GM04503 (cell line): ENCODE measurements at places on chromosomes 16 and 17.

- no peak for DNase-seq
Measured at GRCh38 chr17:42818379-42818778, 5.7 kb downstream of the BECN1 start.

DNA sequence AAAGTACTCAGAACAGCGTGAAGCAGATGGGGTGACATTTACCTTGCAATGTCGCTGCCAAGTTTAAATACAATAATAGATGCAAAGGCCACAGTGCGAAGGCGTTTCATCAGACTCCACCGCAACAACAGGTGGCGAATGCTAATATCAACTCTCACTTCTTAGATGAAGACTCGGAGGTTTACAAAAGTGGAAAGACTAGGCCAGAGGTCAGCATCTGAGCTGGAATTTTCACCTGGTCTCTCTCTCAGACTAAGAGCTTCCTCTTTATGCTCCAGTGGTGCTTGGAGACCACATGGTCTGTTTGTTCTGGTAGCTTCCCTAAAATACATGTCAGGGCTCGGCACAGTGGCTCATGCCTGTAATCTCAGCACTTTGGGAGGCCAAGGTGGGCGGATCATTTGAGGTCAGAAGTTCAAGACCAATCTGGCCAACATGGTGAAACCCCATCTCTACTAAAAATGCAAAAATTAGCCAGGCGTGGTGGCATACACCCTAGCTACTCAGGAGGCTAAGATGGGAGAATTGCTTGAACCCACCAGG is 169.1 kb downstream of the XYLT1 start:
- DNase-seq, result no peak

- no peak for DNase-seq
Measured at GRCh38 chr17:40516581-40517285, 15.3 kb upstream of the TNS4 start.

DNA sequence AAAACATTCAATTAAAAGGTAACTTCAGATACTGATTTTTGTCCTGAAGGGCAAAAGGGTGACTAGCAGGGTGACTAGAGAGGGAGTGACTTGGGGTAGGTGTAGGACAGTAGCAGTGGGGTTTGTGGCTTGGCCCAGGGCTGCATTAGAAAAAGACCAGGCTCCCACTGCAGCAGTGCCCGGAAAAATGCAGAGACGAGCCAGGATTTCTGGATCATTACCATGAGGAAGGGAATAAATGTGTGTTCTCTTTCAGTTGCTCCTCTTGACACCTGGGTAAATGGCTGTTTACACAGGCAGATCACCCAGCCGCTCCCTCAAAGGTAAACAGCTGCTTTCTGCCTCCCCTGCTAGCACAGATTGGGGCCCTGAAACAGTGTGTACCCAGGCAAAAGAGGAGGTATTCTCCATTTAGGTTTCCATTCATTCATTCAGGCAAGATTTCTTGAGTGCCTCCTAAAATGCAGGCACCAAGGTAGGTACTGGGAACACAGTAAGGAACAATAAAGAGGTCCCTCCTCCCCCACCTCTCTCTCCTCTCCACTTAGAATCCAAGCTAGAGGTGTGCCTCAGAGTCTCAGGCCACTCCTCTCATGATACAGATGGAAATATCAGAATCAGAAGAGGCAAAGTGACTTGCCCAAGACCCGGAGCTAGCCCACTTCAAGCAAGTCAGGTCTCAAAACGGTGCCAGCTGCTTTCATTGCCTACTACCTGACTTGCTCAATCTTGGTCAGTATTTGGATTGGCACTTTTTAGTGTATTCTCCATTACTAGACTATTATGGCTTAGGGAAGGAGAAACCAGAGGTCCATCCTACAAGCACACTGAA is 15.2 kb upstream of the TOX3 start:
- DNase-seq, result no peak

DNA sequence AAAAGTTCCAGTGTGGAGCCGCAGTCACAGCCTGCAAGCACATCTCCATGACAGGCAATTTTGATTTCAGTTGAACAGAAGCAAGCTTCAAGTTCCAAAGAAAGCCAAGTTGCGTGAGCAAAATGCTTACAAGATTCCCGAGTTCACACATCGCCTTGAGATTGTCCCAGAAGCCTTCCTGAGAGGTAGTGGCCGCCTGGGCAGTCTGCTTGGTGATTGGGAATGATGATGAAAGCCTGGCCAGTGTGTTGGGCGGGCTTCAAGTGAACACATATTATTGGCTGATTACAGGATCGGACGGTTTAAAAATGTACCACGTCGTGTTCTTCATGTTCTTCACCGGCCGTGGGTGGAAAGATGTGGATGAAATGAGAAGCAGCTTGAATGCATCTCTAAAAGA is 185.5 kb downstream of the FOXL1 start:
- DNase-seq, result no peak

DNA sequence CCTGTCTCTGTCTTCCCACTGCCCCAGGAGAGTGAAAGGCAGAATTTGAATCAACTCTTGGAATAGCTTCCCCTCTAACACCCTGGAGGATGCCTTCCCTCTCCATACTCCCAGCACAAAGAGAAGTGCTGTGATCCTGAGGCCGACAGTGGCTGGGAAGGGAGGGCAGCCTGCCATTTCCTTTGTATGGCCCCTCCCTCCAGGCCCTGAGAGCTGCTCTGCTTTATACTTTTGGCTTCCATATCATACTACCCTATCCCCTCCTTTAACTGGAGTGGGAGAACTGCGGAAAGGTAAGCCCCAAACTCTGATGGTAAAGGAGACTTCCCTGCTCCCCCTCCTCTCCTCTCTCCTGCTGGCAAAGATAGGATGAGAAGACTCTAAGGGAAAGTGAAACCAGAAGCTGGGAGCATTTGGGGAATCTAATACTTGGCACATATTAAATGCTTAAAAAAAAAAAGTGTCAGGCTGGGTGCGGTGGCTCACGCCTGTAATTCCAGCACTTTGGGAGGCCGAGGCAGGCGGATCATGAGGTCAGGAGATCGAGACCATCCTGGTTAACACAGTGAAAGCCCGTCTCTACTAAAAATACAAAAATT is 4.1 kb upstream of the MED24 start:
- DNase-seq, result no peak

GRCh38 chr16:64406770-64407181 is 715.1 kb downstream of the CDH11 start:
- no peak for DNase-seq

- no peak for DNase-seq
Measured at GRCh38 chr16:62664566-62664965, 628.3 kb upstream of the CDH8 start.

- no peak for DNase-seq
Measured at GRCh38 chr17:68511671-68512246, 471 bp upstream of the PRKAR1A start.

DNA sequence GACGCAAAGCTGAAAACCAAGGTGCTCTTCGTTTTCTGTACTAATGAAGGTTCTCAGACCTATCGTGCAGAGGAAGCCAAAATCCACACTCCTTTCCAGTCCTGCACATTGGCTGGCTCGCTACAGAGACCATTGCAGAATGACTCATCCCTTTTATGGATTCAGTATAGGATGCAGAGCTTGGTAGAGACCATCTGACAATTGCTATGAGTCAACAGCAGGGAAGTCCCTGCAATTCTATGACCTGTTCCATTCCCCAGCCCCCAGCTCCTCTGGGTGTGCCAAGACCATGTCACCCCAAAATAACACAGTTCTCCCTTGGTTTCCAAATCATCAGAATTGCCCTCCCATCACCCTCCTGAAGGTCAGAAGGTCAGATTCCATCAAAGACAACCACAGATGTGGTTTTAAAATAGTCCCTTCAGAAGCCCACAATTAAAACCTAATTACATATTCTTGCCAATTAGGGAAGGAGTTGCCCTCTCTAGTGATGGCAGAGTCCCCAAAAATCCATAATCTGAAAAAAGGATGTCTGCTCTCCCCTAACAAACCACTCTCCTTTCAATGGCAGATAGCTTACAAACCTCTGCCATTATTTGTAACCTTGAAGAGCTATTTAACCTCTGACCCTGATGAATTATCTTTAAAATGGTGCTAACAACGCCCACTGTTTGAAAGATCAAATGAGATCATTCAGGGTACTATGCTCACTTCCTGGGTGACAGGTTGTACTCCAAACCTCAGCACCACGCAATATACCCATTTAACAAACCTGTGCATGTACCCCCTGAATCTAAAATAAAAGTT is 108.2 kb upstream of the RBBP6 start:
- no peak for DNase-seq

GRCh38 chr16:31696968-31697743 is 169.5 kb downstream of the AHSP start:
- DNase-seq, result no peak

GRCh38 chr17:987931-988330 is 8.4 kb upstream of the NXN start:
- DNase-seq, result no peak

DNA sequence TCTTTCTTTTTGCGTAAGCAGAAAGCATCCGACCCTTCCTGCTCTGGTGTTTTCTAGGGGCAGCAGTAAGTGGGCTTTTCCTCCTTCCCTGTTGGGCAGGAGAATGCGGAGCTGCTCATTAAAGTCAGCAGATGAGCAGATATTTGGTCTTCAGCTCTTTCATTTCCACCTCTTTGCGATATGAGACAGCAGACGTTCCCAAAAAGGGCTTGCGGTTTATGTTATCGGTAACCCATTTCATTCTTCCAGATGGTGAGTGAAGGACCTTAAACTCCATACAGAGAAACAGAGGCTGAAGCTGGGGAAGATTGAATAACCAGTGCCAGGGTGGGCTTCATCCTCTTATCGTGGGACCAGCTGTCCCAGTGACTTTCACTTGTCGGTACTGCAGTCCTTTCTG is 40.7 kb downstream of the KSR1 start:
- no peak for DNase-seq

- DNase-seq, result no peak
Measured at GRCh38 chr16:745739-746138, 4.9 kb upstream of the CIAO3 start.

DNA sequence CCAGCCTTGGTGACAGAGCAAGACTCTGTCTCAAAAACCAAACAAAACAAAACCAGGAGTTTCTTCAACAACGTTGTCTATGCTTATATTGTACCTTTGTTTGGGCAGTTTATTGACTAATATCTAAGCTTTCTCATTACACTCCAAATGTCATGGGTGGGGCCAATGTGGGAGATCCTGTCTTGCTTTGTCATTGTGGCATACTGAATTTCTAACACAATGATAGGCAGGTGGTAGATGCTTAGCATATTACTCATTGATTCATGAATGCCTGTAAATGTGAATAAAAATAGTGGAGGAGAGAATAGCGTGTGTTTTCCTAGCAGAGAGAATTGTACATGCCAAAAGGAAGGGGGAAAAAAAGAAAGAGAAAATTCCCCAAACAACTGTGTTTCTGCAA is 802.5 kb upstream of the EEF2KMT start:
- DNase-seq, result no peak

- DNase-seq, result no peak
Measured at GRCh38 chr17:12620200-12620720, 45.4 kb upstream of the MYOCD start.

DNA sequence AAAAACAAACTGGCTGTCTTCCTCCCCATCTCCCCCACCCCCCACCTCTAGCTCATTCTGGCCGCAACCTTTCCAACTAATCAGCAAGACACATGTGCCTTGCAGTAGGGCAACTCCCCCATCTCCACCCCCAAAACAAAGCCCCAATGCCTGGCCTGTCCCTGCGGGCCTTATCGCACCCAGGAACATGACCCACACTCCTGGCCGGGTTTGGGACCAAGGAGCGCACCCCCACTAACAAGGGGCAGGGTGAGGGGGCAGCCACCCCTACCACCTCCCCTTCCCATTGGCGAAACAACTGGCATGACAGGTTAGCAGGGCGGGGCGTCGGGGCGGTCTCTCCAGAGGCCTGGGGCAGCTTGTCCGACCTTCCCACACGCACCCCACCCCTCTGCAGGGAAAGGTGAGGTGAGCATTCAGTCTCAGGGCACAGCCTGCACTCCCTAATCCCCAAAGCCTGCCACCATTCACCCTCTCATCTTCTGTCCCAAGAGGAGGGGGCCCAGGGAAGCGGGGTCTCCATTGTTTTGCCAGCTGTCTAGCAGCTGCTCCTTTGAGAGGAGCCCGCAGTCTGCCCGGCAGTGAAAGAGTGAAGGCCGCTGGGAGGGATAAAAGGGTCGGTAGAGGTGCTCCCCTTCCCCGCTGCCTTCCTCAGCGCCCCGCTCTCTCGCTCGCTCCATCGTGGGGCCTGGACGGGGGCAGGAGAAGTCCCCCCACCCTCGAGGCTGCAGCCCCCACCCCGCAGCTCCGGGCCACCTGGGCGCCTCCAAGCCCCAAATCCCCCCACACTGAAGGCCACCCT is 765 bp downstream of the MYO18A start:
- no peak for DNase-seq

DNA sequence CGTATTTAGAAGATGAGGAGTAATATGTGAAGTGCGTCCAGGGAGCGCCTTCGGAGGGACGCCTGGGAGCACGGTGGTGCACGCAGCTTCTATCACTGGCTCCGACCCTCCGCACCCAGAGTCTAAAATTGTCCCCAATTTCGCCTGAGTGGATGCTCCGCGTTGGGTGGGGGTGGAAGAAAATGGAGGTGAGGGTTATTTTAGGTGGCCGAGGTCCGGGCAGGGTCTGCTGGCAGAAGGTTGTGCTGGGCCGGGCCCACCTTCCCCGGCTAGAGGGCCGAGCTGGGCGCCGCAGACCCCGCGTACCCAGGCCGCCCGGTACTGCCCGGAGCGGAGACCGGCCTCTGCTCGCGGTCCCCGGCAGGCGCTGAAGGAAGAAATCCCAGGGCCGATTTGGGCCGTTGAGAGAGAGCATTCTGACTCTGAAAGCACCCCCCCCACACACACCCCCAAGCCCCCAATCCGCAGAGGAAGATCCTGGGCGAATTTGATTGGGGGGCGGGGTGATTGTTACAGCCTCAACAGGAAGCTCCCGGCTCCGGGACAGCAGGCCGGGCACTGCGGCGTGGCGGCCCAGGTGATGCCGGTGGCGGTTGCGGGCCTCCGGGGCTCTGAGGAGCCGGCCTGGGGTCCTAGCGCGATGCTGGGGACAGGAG is 3.0 kb downstream of the BAHCC1 start:
- DNase-seq, result no peak

- DNase-seq, result no peak
Measured at GRCh38 chr16:78395035-78395434, 295.6 kb downstream of the WWOX start.

GRCh38 chr17:27578718-27579085 is 52.3 kb upstream of the LGALS9 start:
- no peak for DNase-seq

GRCh38 chr17:57417956-57418355 is 161.6 kb downstream of the MSI2 start:
- no peak for DNase-seq

DNA sequence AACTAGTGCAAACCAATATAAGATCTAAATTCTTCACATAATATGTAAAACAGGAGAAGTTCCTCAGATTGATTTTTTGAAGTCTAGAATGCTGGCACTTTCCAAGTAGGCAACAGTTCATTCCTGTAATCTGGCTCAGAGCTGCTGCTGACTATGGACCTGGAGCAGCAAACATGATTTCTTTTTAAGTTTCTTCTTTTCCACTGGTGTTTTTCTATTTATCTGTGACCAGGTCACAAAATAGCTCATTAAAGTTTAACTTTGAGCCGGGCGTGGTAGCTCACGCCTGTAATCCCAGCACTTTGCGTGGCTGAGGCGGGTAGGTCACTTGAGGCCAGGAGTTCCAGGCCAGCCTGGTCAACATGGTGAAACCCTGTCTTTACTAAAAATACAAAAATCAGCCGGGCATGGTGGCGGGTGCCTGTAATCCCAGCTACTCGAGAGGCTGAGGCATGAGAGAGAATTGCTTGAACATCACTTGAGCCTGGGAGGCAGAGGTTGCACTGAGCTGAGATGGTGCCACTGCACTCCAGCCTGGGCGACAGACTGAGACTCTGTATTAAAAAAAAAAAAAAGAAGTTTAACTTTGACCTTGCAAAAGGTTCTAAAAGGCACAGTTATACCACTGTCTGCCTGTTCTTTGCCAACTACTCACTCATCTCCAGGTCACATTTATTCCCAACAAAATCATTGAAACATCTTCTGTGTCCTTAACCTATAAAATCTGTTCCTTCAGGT is 29.4 kb upstream of the SLC13A2 start:
- DNase-seq, result no peak
